T-helper 17 cell (primary cell): ENCODE measurements at places on chromosomes 5 and 9. TPM values are rescaled to one million over a fixed set of nuclear protein-coding genes. Genes with fewer than 3 reads are reported as not detected.

DNA sequence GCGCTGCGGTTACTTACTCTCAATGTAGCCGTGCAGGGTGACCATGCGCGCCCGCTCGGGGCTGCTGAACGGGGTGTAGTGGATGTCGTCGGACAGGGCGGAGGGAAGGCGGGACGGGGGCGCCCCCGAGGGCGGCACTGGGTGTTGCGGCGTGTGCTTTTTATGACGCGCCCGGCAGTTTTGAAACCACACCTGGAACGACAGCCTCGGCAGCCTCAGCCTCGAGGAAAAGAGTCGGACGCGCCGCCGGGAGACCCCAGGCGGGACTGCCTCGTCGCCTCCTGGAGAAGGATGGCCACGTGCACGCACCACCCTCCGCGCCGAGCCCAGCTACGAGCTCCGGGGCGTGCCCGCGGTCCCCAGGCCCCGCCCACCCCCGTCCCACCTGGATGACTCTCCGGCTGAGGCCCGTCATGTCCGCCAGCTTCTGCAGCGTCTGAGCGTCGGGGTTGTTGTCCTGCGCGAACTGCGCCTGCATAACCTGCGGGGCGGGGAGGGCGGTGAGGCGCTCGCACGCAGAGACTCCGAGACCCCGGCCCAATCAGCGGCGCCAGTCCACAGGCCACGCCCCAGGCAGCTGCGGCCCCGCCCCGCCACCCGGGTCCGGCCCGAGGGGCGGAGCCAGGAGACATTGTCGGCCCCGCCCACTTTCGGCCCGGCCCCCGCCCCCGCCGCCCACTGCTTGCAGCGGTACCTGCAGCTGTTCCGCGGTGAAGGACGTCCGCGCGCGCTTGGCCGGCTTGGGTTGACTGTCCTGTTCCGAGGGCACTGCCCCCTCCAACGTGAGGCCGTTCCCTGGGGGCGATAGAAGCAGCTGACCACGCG lies 15.0 kb downstream of the LHX6 start:
- no peak for DNase-seq

DNA sequence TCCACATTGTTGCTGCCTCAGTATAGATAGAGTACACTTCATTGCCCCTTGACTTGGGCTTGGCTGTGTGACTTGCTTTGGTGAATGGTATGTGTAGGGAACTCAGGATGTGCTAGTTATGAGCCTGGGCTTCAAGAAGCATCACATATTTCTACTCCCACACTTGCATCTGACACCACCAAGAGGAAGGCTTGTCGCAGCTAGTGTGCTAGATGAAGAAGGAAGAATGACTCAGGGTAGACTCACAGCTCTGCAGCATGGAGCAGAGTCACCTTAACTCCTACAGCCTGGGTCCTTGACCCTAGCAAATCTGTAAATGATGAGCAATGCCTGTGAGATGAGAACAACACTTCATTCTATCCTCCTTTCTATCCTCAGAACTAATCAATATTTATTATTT lies 261.8 kb downstream of the ASTN2 start:
- no peak for DNase-seq

DNA sequence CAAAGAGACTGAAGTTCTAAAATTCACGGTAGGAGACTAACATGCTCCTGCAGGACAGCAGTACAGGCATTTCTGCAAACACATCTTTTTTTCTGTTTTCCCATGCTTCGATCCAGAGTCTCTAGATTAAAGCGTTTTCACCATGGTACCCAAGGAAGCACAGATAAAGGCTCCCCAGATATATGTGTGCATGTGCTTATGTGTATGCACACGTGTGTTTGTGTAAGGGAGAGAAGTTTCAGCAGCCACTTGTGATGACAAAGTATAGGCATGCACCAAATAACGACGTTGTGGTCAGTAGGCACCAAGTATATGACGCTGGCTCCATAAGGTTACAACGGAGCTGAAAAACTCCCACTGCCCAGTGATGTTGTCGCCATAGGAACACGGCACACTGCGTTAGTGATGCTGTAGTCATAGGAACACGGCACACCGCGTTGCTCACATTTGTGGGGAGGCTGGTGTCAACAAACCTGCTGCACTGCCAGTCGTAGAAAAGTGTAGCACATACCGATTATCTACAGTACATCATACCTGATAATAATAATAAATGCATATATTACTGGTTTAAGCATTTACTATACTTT lies 21.7 kb downstream of the MED10 start:
- DNase-seq: no peak

DNA sequence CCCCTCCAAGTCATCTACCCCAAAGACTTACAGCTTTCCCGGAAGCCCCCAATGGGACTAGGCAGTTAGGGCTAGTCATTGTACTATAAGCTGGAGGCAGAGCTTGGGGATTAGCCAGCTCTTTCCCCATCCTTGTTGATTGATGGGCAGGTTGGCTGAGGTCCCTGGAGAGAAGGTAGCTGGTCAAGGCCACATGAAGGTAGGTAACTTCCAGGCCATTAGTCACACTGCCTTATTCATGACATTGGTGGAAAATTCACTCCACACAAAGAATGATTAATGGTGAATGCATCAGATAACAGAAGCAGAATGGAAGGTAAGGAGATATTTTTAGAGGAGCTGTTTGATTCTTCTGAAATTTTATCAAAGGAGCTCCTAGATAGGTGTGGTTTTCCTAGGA lies 49.5 kb upstream of the TGFBR1 start:
- no peak for DNase-seq

DNA sequence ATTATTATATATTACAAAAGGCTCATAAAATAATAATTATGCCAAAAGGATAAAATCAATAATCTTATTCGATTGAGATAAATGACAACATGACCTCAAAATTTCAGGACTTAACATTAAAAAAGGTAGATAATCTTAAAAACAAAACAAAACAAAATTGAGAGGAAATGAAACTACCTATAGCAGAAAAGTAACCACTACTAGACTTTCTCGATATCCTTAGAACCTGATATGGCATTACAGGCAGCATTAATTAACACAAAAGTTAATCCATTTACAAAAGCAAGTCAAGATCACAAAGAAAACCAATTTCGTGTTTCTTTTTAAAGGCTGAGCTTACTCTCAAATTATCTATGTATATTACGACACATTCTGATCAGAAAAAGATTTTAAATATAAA lies 29.9 kb downstream of the TMEM161B start:
- DNase-seq: no peak

GRCh38 chr5:1294835-1295649 lies at the start of gene TERT:
Gene TERT (minus strand): TSS chr5:1295068. CDS start chr5:1294989, 79 bp downstream.
- DNase-seq: peak; percentile 54

The PDLIM4 gene
- not detected for total RNA-seq

The F2RL2 gene
- total RNA-seq: not detected

The NUTM2G gene
- not detected for total RNA-seq

The TAF11L5 gene
- total RNA-seq: not detected
